ENCODE measurements at places on chromosomes 7 and 10.

DNA sequence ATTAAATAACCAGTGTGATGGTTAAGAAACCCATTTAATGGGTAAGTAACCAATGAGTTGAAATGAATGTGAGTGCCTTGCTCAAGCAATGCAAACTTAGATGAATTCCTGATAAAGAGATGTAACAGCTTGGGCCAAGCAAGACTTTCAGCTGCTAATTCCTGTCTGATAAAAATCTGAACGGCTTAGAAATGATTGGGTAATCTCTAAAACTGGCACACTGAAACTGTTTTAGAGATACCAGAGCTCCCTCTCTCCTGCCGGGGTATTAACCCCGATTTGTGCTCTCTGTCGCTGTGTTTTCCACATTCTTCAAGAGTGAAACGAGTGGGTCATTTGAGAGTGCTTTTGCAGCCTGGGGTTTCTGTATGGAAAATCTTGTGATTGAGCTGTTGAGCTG is 534.9 kb upstream of the GALNT17 start:
- DNase-seq, result no peak

GRCh38 chr10:101912561-101913179 is 69.1 kb upstream of the KCNIP2 start:
- no peak for DNase-seq

- no peak for DNase-seq
Observed at GRCh38 chr10:84493951-84494848, 165.8 kb downstream of the CCSER2 start.

GRCh38 chr10:98135222-98135899 is 904 bp downstream of the R3HCC1L start:
- DNase-seq, result no peak

GRCh38 chr10:80730522-80730921 is 192.8 kb downstream of the SH2D4B start:
- no peak for DNase-seq

- DNase-seq, result no peak
Observed at GRCh38 chr7:125149151-125149550, 219.5 kb upstream of the POT1 start.

- no peak for DNase-seq
Observed at GRCh38 chr7:27953361-27953760, 213.4 kb downstream of the TAX1BP1 start.

DNA sequence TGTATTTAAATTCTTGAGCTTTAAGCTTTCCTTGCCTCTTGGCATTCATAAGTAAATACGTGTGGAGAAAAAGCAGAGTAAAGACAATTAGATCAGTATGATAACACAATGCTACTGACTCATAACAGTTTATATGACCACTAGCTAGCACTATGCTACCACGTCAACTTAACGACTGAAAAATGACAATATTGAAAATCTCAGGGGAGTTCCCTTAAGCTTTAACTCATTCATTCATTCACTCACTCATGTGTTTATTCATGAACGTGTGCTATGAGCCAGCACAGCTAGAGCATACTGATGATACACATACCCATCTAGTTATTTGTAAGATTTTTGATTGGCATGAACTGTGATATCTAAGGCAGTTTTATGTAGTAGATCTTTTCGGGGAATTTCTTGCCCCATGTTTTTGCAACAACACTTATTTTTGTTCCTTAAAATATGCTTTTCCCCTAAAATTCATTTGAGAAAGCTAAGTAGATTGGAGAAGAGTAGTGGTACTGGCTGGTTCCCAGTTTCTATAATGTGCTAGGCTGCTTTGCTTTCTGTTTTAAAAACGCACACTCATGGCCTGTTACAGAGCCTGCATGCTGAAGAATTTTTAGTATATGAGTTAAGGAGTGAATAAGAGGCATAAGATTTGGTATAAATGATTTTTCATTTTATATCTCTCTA is 57.4 kb upstream of the ACBD5 start:
- no peak for DNase-seq

DNA sequence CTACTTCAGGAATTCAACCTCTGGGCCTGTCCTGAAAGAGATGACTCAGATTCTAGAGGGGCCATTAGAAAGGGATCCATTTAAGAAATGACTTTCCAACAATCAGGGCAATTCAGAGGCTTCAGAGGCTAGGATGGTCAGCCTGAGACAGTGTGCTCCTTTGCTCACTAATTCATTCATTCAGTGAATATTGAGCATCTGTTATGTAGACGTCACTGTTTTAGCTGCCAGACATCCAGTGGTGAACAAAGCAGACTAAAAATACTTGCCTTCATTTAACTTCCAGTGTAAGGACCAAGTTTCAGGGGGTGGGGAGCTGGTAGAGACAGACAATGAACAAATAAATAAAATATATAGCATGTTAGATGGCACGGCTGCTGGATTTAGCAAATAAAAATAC is 1.6 kb downstream of the KIAA1217 start:
- no peak for DNase-seq

DNA sequence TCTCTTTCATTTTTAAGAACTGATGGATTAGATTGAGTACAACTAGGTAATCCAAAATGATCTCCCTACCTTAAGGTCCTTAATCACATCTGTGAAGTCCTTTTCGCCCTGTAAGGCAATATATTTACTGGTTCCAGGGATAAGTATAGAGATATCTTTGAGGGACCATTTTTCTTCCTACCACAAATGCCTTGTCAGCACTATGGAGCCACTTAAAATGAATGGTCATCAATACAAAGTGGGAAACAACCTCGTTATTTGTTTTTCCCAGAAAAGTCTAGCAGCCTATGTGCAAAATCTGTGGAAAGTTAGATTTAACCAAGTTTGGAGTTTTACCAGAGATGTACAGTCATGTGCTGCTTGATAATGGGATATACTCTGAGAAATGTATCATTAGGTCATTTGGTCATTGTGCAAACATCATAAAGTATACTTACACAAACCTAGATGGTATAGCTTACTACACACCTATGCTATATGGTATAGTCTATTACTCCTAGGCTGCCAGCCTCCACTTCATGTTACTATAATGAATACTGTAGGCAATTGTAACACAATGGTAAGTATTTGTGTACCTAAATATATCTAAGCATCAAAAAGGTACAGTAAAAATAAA is 366.2 kb upstream of the TMEM229A start:
- DNase-seq, result no peak

GRCh38 chr10:72913287-72913686 is 19.7 kb downstream of the OIT3 start:
- no peak for DNase-seq

GRCh38 chr10:88060762-88061161 is 197.3 kb downstream of the PTEN start:
- DNase-seq, result no peak

DNA sequence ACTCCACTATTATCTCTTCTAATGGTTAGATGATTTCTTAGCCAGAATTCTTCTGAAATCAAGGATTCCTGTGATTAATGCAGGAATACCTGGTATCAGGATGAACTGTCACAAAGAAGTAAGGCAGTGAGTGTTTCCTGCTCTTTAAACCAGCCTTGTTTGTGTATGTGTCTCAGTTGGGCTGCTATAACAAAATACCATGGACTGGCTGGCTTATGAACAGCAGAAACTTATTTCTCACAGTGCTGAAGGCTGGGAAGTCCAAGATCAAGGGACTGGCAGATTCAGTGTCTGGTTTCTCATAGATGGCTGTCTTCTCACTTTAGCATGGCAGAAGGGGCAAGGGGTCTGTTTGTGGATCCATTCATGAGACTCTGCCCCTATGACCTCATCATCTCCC is 42.7 kb downstream of the LRMDA start:
- DNase-seq, result no peak

DNA sequence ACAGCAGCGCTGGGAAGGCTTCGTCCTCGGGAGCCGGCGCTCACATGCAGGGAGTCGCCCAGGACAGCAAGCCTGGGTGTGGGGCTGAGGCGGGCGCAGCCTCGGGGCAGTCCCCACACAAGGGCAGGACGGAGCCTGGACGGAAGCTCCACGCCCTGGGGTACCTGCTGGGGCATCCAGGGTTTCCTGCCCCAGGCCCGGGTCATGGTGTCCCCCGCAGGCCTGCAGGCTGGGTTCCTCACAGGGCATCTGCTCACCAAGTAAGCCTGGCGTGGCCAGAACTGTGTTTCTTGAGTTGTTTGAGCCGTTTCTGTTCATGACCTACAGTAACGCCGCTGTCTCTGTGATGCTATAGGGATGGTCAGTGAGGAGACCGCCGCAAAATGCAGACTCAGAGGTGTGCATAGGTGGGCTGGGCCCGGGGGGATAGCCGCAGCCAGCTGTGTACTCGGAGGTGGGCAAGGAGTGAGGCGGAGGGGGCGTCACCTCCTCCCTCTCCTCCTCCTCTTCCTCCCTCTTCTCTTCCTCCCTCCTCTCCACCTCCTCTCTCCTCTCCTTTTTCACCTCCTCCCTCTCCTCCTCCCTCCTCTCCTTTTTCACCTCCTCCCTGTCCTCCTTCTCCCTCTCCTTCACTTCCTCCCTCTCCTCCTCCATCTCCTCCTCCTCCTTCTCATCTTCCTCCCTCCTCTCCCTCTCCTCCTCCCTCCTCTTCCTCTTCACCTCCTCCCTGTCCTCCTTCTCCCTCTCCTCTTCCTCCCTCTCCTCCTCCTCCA is 438.9 kb downstream of the DNAJB6 start:
- no peak for DNase-seq

- no peak for DNase-seq
Observed at GRCh38 chr10:121070275-121071070, 219.3 kb downstream of the WDR11 start.

DNA sequence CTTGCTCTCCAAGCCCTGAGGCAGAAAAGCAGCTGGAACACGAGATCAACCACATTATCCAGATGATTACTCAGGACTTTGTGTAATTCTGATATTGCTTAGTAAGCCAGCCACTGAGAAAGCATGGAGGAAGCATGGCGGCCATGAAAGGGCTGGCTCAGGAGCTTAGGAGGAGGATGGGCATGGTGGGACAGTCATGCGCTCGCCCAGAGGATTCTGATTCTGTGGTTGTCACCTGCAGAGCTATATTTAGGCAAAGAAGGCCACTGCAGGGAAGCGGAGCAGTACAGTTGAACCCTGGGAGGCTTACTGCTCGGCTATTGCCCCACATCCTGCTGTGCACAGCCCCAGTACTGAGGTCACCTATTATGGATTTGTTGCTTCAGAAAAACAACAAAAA is 128.8 kb upstream of the DNAJB12 start:
- no peak for DNase-seq

DNA sequence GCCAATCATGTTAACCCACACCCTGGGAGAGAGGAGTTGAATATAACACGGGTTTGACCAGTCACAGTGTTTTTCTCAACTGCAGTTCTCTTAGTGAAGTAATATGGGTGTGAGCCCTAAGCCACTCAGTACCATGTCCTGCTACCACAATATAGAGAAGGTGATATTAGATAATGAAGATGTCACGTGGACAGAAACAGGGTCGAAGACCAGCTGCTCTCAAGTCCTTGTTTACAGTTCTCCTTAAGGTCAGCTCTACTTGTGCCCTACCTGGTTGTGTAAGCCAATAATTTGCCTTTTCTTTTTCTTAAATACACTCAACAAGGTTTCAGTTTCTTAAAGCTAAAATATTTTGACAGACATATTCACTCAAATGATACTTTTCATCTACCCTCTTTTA is 128.3 kb upstream of the POT1 start:
- no peak for DNase-seq

GRCh38 chr10:107418085-107418806 is 253.7 kb upstream of the SORCS1 start:
- no peak for DNase-seq

DNA sequence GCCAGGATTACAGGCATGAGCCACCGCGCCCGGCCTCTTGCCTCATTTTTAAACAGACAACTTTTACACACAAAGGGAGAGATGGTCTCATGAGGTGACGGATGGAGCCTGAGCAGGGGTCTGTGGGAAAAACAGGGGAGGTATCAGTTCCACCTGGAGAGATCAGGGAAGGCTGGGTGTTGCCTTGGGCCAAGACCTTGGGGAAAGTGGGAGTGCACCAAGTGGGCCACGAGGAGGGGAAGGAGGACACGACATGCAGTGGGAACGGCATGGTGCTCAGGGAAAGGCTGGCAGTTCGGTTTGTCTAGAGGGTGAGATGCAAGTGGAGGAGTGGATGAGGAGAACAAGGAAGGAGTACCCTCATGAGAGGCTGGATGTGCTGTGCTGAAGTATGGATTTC is 8.9 kb upstream of the ZNF777 start:
- no peak for DNase-seq

GRCh38 chr10:128633864-128634540 is 507.8 kb upstream of the MKI67 start:
- no peak for DNase-seq

DNA sequence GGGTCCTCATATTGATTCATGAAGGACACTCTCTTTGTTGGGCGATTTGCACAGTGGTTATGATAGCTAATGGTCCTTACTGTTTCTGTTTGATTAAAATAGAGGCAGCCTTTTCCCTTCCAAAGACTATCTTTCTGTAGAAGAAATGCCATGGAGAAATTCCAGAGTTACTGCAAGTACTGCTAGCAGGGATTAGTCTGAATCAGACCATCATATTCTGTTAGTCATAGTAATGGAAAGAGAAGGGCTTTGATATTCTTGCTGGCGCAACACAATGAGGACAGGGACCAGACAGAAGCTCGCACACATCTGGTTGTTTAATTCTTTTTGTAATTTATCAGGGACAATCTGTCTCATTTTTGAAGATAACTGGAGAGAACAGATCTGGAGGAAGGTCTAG is 304.5 kb upstream of the FZD8 start:
- no peak for DNase-seq

DNA sequence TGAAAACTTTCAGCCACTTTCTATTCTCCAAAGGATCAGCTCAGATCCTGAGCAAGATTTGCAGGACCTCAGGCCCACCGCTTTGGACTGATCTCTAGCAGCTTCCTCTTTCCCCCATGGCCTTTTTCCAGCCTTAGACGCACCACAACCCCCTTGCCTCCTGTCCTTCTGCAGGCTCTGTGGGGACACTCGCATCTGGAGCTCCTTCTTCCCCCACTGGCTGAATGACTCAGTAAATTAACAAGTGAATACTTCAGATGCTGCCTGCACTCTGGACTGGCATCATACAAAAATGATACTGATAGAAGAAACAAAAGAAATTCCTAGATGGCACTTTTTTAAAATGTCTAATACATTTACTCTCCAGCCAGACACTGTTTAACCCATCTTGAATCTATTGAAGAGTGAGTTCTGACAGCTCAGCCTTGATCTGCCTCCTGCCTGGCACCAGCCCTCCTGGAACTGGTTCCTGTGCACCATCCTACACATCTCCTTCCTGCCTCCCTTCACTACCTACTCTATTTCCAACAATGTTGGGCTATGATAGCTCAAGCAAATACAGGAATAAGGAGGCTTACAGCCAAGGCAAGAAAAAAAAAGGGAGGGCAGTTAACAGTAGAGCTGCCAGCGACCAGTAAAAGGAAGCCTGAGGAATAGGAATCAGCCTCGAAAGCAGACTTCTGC is 3.3 kb downstream of the FRMPD2 start:
- DNase-seq, result no peak

GRCh38 chr10:72146071-72146470 is 57.7 kb upstream of the SPOCK2 start:
- DNase-seq, result no peak
